Colonic mucosa (tissue), 4 donors: ENCODE measurements at places on chromosomes 12 and 14. TPM values are rescaled to one million over a fixed set of nuclear protein-coding genes. Genes with fewer than 3 reads are reported as not detected.
A peak's percentile ranks its signal among the peaks of the same experiment; 100 is the strongest.

GRCh38 chr14:75343911-75344310, 65.3 kb downstream of the FOS start:
- no peaks in the 10 kb centered on the region for H3K27me3 ChIP-seq
- DNase-seq, result no peak
- no peak overlapping the region for H3K4me3 ChIP-seq
- H3K27ac ChIP-seq, result no peak overlapping the region

- DNase-seq, result no peak
- H3K36me3 ChIP-seq, result no peaks in the 10 kb centered on the region
- H3K4me3 ChIP-seq, result no peak overlapping the region
These were observed 59.0 kb downstream of the RPS29 start for GRCh38 chr14:49527221-49527620.

DNA sequence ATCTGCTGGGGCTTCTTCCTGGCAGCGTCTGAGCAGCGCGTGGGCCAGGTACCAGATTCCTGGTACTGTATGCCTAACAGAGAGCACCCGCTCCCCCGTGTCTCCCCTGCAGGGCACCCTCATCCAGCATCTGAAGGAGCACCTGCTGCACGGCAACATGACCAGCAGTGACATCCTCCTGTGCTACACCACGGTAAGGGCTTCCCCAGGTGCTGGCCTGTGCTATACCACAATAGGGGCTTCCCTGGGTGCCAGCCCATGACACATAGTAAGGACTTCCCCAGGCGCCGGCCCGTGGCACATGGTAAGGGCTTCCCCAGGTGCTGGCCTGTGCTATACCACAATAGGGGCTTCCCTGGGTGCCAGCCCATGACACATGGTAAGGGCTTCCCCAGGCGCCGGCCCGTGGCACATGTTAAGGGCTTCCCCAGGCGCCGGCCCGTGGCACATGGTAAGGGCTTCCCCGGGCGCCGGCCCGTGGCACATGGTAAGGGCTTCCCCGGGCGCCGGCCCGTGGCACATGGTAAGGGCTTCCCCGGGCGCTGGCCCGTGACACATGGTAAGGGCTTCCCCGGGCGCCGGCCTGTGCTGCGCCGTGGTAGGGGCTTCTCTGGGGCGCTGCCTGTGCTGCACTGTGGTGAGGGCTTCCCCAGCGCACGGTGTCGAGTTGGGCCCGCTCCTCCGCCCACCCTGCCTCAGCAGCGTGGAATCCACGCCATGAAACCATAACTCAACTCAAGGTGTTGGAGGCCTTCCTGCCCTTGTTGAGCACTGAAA, 49.3 kb downstream of the AACS start:
- H3K27ac ChIP-seq, result no peak overlapping the region
- H3K4me3 ChIP-seq, result no peak overlapping the region
- no peaks in the 10 kb centered on the region for H3K27me3 ChIP-seq
- DNase-seq, result no peak

DCTN2 gene
- total RNA-seq, result 139 TPM

ZCCHC8 gene
- total RNA-seq, result 17.7 TPM

DNA sequence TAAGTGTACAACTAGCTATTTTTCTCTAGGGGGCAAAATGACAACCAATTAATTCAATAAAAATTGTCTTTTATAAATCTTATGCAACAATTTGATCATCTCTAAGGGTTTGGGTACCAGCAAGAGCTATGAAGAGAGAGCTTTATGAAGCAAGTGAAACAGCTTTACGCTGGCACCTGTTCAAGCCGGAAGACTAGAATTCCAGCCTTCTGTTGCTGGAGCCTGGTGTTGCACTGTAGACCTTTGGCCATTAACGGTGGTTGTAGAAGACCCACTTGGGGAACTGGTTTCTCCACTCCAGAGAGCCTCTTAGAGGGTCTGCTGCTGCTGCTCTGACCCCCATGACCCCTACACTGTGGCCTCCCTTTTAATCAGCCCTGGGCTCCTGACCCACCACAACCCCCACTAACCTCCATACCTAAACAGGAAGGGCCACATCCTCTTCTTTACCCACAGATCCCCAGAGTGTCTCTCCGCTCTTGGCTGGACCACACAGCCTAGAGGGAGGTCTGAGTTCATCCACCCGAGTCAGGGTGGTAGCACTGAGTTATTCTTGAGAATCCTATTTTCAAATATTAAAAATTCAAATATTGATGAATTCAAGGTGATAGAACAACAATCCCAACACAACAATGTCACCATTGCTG, 54.6 kb upstream of the STON2 start:
- H3K27ac ChIP-seq, result no peak overlapping the region
- no peaks in the 10 kb centered on the region for H3K27me3 ChIP-seq
- no peaks in the 10 kb centered on the region for H3K4me1 ChIP-seq
- no peaks in the 10 kb centered on the region for H3K36me3 ChIP-seq
- no peak overlapping the region for H3K4me3 ChIP-seq

DNA sequence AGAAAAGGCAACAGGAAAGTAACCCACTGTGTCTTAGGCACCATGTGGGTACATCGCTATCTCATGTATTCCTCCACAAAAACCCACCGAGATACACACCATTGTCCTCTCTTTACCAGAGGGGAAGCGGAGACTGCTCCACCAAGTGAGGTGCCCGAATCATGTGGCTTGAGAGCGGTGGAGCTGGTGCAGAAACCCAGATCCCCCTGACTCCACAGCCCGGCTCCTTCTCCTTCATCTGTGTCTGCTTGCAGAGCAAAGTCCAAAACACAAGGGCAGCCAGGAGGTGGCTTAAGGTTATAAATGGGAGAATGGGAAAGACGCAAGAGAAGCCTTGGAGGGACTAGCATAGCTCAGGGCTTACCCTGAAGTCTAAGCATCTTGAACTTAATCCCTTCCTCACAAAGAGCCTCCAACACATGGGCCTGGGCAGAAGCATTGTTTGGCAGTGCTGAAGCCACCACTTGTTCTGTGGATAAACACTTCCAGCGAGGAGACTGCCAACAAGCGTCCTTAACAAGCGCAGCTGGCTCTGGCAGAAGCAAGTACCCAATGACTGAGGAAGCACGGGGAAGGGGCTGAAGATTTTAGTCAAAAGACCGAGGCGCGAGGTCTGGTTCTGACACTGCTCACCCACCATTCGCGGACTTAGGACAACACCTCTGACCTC, 83.0 kb downstream of the TTC7B start:
- no peak overlapping the region for H3K4me3 ChIP-seq
- no peaks in the 10 kb centered on the region for H3K27me3 ChIP-seq
- no peak for DNase-seq
- no peaks in the 10 kb centered on the region for H3K36me3 ChIP-seq
- no peaks in the 10 kb centered on the region for H3K4me1 ChIP-seq

GRCh38 chr14:54782751-54783659, 119.6 kb downstream of the GCH1 start:
- no peaks in the 10 kb centered on the region for H3K27me3 ChIP-seq
- H3K27ac ChIP-seq, result no peak overlapping the region
- no peak for DNase-seq
- H3K4me3 ChIP-seq, result no peak overlapping the region
- H3K36me3 ChIP-seq, result no peaks in the 10 kb centered on the region

GRCh38 chr12:116411977-116412376, 134.5 kb upstream of the MED13L start:
- H3K4me1 ChIP-seq, result no peaks in the 10 kb centered on the region
- no peak overlapping the region for H3K27ac ChIP-seq
- H3K4me3 ChIP-seq, result no peak overlapping the region
- H3K36me3 ChIP-seq, result no peaks in the 10 kb centered on the region
- H3K27me3 ChIP-seq, result no peaks in the 10 kb centered on the region
- DNase-seq, result no peak

- no peak overlapping the region for H3K27ac ChIP-seq
- H3K36me3 ChIP-seq, result no peaks in the 10 kb centered on the region
- H3K4me3 ChIP-seq, result no peak overlapping the region
- H3K4me1 ChIP-seq, result peaks cover 4% of the 10 kb centered on the region
These were observed 137.6 kb upstream of the MAX start for GRCh38 chr14:65239938-65240296.

XPOT gene
- total RNA-seq, result 51.0 TPM

GRCh38 chr12:50112456-50113218, 601 bp downstream of the COX14 start:
- peak overlapping the region; percentile 73 for H3K4me3 ChIP-seq
- H3K27me3 ChIP-seq, result no peaks in the 10 kb centered on the region
- peaks cover 32% of the 10 kb centered on the region for H3K4me1 ChIP-seq
- H3K27ac ChIP-seq, result peak overlapping the region; percentile 89

- H3K27ac ChIP-seq, result no peak overlapping the region
- no peaks in the 10 kb centered on the region for H3K27me3 ChIP-seq
- H3K4me1 ChIP-seq, result no peaks in the 10 kb centered on the region
- no peak overlapping the region for H3K4me3 ChIP-seq
- no peak for DNase-seq
- H3K36me3 ChIP-seq, result no peaks in the 10 kb centered on the region
These were observed 372.9 kb downstream of the DPF3 start for GRCh38 chr14:72521045-72521444.

DNA sequence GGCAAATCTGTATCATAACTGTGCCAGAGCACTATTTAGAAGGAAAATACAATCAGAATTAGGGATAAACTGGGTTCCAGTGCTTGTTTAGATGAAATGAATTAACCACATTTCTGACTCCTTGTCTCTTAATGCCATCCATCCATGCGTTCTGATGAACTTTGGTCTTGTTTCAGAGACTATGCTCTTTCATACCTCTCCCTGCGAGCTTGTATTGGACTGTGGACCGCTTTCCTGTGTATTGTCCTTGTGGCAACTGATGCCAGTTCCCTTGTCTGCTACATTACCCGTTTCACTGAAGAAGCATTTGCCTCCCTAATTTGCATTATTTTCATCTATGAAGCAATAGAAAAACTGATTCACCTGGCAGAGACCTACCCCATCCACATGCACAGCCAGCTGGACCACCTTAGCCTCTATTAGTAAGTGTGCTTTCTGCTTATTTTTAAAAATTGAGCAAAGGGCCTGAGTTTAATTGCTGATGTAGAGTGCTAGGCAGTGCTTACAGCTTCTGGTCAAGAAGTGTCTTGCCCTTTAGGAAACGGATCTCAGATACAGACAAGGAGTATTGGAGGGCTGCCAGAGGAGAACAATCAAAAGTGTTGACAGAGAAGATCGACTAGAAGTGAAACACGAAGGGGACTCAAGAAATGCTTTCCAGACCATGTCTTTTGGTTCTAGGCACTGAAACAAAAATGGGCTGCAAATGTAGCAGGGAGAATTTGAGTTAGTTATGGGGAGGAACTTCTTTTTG, 46.7 kb downstream of the SLC4A8 start:
- no peak overlapping the region for H3K27ac ChIP-seq
- no peak for DNase-seq
- no peaks in the 10 kb centered on the region for H3K36me3 ChIP-seq
- no peaks in the 10 kb centered on the region for H3K4me1 ChIP-seq

DNA sequence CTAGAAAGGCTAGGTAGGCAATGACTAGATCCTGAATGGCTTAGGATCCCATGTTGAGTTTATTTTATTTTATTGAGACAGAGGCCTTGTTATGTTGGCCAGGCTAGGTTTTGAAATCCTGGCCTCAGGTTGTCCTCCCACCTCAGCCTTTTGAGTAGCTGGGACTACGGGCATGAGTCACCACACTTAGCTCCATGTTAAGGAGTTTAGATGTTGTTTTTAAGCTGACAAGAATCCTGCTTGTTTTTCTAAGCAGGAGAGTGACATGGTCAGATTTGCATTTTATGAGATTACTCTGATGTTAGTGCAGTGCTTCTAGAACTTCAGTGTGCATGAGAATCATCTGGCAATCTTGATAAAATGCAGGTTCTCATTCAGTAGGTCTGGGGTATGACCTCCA, 14.5 kb downstream of the CCDC198 start:
- H3K27ac ChIP-seq, result no peak overlapping the region
- H3K27me3 ChIP-seq, result no peaks in the 10 kb centered on the region
- H3K4me3 ChIP-seq, result no peak overlapping the region
- H3K36me3 ChIP-seq, result no peaks in the 10 kb centered on the region

DNA sequence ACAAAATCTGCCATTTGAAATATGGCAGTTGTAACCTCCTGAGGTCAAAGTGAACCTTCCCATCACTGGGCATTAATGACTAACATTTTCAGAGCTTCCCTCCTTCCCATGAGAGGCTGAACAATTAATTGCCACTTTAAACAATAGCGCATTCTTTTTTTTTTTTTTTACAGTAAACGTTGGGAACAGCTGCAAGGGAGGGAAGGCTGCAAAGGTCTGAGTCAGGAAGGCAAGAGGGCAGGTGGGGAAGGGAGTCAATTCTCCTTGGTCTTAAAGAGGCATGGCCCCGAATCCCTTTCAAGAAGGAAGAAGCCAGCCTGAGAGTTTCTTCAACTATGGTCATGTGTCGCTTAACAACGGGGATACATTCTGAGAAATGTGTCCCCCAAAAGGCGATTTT, 41.0 kb upstream of the PLEKHG3 start:
- H3K27me3 ChIP-seq, result no peaks in the 10 kb centered on the region
- no peak overlapping the region for H3K4me3 ChIP-seq
- no peaks in the 10 kb centered on the region for H3K4me1 ChIP-seq
- no peaks in the 10 kb centered on the region for H3K36me3 ChIP-seq
- DNase-seq, result no peak

GRCh38 chr14:94581127-94581999, at the start of gene SERPINA5:
SERPINA5 (plus strand) TSS chr14:94581426; CDS start chr14:94587363, 5,937 bp downstream.
- no peak within 1 kb of the TSS for H3K27ac ChIP-seq
- H3K36me3 ChIP-seq, result no peaks in the 10 kb centered on the region
- DNase-seq, result no peak
- no peak within 1 kb of the TSS for H3K4me3 ChIP-seq
- no peaks in the 10 kb centered on the region for H3K4me1 ChIP-seq

DNA sequence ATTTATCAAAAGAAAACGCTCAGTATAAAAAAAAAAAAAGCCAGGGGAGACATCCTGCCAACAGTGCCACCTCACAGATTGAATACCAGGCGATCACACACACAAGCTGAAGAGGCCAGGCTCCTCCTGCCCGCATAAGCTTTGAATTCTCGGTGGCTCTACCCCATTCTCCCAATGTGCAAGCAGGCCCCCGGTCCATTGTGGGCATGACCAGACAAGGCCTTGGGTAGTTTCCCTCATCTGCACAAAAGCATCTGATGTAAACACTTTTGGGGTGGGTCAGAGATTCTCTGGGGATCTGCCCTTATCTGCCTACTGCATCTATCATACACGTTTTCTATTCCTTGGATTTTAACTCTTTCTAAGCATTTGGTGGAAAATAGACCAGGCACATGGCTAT, 16.2 kb downstream of the KLRF2 start:
- no peaks in the 10 kb centered on the region for H3K27me3 ChIP-seq
- no peak overlapping the region for H3K27ac ChIP-seq
- H3K36me3 ChIP-seq, result no peaks in the 10 kb centered on the region
- no peak for DNase-seq
- H3K4me1 ChIP-seq, result no peaks in the 10 kb centered on the region

- peak overlapping the region; percentile 50 for H3K27ac ChIP-seq
- no peak overlapping the region for H3K4me3 ChIP-seq
- no peaks in the 10 kb centered on the region for H3K36me3 ChIP-seq
- no peaks in the 10 kb centered on the region for H3K27me3 ChIP-seq
These were observed 27.7 kb downstream of the PPP1R13B start for GRCh38 chr14:103819503-103820307.

DNA sequence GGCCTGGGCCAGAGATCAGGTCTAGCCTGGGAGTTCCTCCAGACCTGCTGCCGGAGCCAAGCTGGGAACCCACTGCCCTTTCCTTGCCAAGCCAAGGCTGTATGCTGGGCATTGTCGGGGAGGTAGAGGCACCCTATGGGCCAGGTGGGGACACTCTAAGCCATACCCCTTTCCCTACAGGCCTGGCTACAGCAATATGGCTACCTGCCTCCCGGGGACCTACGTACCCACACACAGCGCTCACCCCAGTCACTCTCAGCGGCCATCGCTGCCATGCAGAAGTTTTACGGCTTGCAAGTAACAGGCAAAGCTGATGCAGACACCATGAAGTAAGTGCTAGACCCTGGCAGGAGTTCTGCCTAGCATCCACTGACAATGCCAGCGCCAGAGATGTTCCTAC, 4.9 kb downstream of the MMP14 start:
- H3K27me3 ChIP-seq, result no peaks in the 10 kb centered on the region
- no peak for DNase-seq
- H3K27ac ChIP-seq, result no peak overlapping the region
- no peaks in the 10 kb centered on the region for H3K4me1 ChIP-seq
- no peak overlapping the region for H3K4me3 ChIP-seq

MYF6 gene
- not detected for total RNA-seq
